Right renal cortex interstitium (tissue), 3 donors: ENCODE measurements at places on chromosomes 2 and 18.

- no peak for DNase-seq
Observed at GRCh38 chr2:174325373-174326160, 9.2 kb upstream of the SP9 start.

GRCh38 chr2:155766342-155767115 is 566.0 kb downstream of the NR4A2 start:
- no peak for DNase-seq

DNA sequence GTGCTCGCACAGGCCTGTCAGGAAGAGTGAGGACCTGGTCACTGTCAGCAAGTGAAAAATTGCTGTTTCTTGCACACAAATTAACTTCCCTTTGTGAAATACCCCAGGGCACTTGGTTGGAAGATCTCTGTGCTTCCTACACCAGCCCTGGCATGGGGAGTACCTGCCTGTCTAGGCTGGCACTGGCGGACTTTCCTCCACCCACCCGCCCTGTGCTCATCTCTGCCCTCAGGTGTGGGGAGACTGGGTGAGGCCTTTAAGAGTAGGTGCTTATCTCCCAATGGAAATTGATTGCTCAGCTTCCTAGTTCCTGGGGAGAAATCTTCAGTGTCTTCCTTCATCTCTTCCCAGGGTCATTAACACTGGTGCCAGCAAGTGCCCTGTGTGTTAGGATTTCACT is 42.1 kb downstream of the IMPA2 start:
- no peak for DNase-seq

- DNase-seq: no peak
Observed at GRCh38 chr2:241195506-241196130, 7.1 kb downstream of the ANO7 start.

- no peak for DNase-seq
Observed at GRCh38 chr18:55858661-55859515, 270.9 kb upstream of the TCF4 start.

DNA sequence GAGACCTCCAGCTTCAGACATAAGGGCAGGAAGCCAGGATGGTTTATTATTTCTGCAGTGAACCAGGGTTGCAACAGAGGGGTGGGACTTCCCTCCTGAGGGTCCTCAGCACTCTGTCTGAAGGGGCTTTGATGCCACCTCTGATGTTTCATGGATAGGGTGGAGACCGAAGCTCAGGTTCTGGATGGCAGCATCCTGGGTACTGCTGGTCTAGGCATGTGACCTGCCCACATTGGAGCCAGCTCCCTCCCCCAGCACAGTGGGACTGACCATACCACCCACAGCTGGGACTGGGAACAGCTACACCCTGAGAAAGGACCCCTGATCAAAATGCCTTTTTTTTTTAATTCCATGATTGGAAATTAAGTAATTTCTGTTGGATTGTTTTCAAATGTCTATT is 355.2 kb downstream of the ZNF516 start:
- no peak for DNase-seq
